Activated T-helper 1 cell treated with anti-CD3 and anti-CD28 coated beads, Interleukin-2, amount 50 U/mL, for 16 hours (primary cell): ENCODE measurements at places on chromosomes 2 and 18.

GRCh38 chr18:6055711-6056110 lies 160.4 kb upstream of the TMEM200C start:
- no peak for DNase-seq

DNA sequence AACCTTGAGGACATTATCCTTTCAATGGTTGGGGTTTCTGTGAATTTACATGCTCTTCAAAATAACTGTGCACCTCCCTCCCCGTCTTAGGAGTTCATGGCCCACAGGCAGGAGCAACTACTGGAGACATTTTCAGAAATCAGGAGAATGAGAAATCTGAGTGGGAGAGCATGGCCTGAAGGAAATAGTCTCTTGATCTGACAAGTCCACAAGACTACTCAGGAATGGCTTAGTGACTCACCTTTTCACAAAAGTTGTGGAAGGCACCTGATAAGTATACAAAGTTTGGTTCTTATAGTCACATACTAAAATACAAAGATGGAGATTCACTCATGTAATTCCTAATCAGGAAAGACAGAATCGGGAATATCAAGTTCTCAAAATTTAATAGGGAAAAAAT lies 83.6 kb upstream of the NCKAP5 start:
- no peak for DNase-seq

GRCh38 chr2:239891698-239892097 lies 133.4 kb downstream of the NDUFA10 start:
- DNase-seq: no peak

DNA sequence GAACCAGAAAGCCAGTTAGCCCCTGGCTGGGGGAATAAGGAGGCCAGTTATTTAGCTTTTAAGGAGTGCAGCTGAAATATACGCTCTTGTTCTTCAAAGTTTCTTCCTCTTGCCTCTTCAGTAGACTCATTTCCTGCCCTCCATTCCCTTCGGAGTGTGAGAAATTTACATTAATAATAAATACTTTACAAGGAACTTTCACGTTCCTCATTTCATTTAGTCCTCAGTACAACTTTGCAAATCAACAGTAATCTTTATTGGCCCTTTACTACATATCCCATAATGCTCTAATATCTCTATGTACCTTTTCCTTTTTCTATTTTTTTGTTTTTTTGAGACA lies 15.6 kb downstream of the PLCD4 start:
- no peak for DNase-seq

DNA sequence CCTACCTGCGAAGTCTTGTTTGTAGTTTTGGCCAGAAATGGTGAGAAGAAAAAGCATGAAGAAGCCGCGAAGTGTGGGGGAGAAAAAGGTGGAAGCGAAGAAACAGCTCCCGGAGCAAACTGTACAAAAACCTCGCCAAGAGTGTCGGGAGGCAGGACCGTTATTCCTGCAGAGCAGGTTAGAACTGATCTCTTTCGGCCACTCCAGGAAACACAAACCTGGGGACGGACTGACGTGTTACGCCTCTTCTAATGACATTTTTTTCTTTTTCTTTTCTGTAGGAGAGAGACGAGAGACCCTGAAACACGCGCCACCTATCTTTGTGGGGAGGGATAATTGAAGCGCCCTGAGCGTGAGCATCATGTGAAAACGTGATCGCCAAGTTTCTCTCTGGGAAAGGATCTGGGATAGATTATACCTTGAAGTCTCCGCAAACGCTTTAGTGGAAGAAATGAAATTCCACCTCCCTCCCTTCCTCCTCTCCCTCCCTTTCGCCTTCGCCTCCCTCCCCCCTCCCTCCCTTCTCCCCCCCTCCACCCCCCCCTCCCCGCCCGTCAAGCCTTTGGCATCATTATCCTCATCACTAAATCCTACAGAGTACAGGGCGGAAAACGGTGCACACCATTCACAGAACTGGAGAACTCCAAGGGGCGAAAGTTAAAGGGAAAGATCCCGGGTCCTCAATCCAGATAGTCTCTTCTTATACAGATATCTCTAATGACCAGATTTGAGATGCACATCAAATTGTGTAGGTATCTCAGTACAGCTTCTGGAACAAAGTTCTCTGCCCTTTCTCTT lies at the start of gene ZEB2:
Gene ZEB2 (minus strand): TSS at position 186 of the 798 bp plus-strand sequence. CDS start 2,769 bp downstream, outside the sequence.
- no peak for DNase-seq

GRCh38 chr2:160910681-160911080 lies 249.5 kb upstream of the TANK start:
- DNase-seq: no peak

- no peak for DNase-seq
Observed at GRCh38 chr2:23713351-23713750, 213.6 kb downstream of the ATAD2B start.

- no peak for DNase-seq
Observed at GRCh38 chr18:48879008-48879431, 71.7 kb downstream of the SMAD7 start.

DNA sequence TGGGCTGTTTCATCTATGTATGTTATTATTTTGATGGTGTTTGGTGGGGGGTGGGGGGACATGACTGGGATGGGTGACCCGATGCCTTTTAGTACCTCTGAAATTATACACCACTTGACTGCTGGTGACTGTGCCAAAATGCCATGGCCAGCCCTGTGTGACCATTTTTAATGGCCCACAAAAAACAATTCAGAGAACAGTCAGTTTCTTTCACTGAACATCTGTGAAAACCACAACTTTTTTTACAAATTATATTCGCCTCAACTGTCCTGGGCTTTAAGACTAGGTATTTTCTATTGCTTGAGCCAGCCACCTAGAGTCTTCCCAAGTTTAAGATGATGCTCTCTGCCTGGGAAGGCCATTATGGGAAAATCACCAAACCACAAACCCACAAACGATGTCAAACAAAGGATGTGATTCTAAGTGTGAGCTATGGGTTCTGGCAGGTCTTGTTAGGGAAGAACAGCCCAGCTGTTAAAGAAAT lies 33.9 kb downstream of the FN1 start:
- DNase-seq: no peak
